Effector CD8-positive, alpha-beta T cell (primary cell): ENCODE measurements at places on chromosomes 5 and 9.

- DNase-seq = no peak
These were observed 40.9 kb upstream of the IL17B start for GRCh38 chr5:149419859-149420544.

- DNase-seq = no peak
These were observed 145.4 kb upstream of the EGFLAM start for GRCh38 chr5:38112938-38113337.

DNA sequence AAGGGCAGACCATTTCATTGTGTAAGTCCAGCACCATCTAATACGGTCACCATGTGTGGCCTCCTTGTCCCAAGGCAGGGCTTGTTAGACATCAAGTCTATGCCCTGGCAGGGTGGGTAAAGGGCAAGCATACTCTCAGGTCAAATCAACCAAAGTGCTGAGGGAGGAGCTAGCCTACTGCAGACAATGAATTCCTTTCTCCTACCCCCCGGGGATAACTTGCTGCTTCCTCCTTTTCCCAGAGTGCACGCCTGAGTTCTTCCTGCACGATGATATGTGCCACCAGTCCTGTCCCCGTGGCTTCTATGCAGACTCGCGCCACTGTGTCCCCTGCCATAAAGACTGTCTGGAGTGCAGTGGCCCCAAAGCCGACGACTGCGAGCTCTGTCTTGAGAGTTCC lies 71.4 kb downstream of the RFK start:
- no peak for DNase-seq

DNA sequence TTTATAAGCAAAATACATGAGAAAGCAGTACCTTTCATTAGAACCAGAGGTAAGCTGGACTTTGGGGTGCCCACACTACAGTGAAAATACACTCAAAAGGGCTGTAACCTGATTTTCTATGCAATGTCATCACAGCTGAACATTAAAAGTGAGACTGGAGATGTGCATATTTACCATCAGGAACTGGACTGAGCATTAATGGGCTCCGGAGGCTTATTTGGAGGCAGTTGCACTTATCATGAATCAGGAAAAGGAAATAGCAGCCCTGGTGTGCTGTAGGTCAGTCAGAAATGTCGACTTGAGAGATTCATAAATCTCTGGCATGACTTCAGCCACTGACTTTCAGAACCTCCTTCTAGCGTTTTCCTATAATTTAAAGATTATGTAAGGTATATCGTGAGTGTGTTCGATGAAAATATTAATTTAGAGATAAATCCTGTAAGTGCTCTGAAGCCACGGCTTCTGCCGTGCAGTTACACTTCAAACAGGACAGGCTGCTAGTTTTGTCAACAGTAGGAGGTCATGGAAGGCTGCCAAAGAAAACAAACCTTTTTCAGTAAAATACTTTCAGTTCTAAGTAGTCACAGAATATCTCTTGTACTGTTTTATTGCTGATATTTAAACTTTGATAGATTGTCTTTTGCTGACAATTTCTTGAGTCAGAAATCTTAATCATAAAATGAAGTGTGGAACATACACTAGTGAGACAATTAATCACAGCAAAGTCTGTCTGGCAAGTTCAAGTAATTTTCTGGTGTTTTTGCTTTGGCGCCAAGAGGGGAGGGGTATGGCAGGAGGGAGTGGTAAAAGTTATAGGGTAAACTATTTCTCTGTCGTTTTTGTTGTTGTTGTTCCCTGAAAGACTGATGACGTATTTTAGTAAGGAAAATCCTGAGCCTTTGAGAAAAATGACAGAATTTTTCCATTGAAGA lies 939.7 kb downstream of the NR2F1-AS1 start:
- DNase-seq = no peak

GRCh38 chr5:139641116-139642080 lies 6.8 kb upstream of the CXXC5 start:
- DNase-seq = no peak

DNA sequence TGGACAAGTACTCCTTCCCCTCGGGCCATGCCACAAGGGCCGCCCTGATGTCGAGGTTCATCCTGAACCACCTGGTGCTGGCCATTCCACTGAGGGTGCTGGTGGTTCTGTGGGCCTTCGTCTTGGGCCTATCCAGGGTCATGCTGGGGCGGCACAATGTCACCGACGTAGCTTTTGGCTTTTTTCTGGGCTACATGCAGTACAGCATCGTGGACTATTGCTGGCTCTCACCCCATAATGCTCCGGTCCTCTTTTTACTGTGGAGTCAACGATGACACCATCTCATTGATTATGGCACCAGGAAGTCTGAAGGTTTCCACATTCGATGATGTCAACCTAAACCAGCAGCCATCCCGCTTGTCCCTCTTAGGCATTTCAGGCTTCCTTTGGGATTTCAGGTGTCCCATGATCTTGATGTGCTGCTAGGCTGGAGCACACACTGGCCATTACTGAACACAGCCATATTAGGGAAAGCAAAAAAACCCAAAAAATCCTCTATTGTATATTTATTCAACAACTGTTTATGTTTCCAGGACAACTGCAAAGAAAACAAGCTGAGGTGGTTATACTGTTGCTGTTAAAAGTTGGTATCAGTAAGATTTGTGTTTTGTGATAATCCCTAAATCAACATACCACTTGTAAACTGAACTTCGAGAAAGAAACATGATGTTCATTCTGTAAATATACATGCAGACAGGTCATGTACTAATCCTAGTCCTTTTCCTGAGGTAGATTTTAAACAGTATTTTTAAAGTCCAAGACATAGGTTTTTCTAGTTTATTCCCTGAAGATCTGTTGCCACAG lies 1.1 kb downstream of the PLPP6 start:
- DNase-seq = no peak

DNA sequence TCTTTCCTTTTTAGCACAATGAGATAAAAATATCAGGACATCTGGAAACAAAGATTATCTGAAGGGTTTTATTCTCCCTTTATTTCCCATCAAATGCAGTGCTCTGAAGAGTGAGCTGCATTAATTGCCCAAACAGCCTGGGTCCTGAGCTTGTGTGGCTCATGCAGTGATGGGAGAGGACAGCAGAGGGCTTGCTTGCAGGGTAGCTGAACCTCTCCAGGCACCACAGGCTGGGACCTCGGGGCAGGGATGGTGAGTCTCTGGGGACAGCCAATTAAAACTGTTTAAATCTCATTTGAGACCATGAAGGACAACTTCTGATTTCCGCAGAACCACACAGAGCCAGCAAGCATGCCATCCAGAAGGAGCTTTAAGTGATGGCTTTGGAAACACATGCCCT lies 71.2 kb downstream of the PLAC8L1 start:
- DNase-seq = no peak

- DNase-seq = no peak
These were observed 35.0 kb downstream of the TPPP start for GRCh38 chr5:658103-658502.

DNA sequence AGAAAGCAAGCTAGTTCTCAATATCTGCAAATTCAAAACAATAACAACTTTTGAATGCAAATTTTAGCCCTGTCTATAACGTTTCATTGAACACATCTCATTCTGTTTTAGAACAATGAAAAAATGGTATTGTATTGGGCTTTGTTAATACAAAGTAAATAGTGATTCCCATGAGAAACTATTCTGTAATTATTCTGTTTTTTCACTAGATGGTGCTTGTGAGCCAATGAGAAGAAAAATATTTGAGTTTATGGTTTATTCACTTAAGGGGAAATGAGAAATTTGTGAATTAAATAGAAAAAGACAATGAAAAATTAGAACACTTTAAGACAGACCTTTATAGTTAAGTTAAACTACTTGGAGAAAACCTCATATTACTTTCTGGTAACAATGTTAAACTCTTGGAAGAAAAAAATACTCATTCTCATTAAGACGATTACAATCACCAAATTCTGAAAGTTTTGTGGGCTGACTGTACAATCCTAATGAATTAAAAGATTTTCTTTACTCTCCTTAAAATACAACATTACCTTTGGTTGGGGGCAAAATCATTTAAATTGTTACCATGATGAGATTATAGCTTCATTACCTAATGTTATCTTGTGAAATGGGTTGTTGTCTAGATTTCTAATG lies 127.0 kb downstream of the NNT start:
- DNase-seq = no peak

DNA sequence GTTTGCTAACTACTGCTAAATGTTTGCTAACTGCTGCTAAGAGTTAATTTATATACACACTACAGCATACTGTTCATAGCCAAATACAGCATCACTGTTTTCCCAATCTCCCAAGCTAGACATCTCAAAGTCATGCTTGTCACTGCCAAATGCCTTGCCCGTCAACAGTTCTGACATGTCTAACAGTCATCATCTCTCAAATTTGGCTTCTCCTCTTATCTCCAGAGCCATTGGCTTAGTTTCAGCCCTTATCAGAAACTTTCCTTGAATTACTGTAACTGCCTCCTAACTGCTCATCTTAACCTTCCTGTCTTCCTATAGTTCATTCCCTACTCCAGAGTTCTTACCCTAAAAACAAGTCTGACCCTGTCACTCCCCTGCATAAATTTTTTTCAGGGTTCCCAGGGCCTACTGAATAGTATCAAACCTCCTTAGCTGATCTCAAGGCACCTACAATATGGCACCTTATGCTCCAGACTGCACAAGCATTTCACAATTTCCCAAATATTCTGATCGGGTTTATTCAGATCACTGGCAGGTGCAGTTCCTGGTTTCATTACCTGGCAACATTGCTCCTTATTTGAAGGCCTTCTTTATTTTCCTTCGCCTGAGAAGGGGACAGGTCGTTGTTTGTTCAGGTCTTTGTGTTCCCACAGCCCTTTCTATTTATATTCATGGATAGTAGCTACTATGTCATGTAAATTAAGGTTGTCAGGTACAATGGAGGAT lies 55.9 kb upstream of the ANKRD55 start:
- no peak for DNase-seq

GRCh38 chr5:138463419-138464007 lies 1.8 kb upstream of the EGR1 start:
- DNase-seq = no peak

DNA sequence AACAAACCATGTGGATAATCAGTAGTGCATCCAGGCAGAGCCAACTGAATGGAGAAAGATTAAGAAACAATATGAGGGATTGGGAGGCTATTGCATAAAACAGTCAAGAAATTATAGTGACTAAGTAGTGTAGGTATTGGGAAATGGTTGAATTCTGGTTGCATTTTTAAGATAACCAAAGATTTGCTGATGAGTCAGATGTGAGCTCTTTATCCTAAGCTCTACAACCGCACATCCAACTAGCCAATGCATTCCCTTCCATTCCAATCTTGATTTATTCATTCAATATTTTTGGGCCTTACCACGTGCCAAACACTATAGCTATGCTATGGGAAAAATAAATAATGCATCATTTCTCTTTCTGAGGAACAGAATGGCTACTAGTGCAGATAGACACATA lies 524.5 kb upstream of the RGMB start:
- no peak for DNase-seq

- no peak for DNase-seq
These were observed 14.0 kb downstream of the TMEM174 start for GRCh38 chr5:73186976-73187375.

DNA sequence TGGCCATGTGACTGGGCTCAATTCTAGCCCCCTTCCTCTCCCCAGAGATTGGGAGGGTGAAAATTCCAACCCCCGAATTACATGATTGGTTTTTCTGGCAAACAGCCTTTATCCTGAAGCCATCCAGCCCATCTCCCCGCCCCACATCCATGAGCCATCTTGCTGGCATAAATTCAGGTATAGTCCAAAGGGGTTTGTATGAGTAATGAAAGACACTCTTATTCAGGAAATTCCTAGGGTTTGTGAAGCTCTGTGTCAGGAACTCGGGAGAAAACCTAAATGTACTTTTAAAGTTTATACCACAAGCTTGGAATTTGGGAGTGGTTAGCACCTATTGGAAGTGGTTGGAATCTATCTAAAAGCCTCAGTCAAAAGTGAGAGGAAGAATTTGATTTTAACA lies 80.6 kb upstream of the SIMC1 start:
- DNase-seq = no peak

DNA sequence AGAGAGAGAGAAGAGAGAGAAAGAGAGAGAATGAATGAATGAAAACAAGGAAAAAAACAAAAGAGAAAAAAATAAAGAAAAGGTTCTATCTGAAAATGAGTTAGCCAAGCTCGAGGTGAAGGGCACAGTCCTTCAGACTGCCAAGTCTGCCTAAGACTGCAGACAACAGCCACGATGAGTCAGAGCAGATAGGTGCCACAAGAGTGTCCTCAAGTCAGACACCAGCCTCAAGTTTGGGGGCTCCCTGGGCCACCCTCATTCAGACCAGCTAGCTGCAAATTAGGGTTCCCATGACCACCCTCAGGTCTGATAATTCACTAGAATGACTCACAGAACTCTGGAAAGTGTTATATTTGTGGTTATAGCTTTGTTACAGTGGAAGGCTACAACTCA lies 13.9 kb upstream of the HABP4 start:
- DNase-seq = no peak

- DNase-seq = no peak
These were observed 646.6 kb downstream of the ACTL7B start for GRCh38 chr9:108209132-108209685.

DNA sequence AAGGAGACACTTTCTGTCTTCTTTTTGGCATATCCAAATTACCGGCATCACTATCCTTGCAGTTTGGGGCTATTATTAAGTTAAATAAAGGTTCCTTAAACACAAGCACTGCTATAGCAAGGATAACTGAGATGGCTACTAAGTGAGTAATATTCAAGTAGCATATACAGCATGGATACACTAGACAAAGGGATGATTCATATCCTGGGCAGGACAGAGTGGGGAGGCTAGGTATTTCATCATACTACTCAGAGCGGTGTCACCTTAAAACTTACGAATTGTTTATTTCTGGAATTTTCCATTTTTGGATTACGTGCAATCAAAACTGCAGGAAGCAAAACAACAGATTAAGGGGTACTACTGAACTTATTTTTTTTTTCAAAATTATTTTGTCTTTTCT lies 54.1 kb downstream of the FER start:
- no peak for DNase-seq

GRCh38 chr9:102569436-102569835 lies 425.7 kb upstream of the CYLC2 start:
- DNase-seq = no peak

- DNase-seq = no peak
These were observed 165.0 kb downstream of the DROSHA start for GRCh38 chr5:31366941-31367340.

DNA sequence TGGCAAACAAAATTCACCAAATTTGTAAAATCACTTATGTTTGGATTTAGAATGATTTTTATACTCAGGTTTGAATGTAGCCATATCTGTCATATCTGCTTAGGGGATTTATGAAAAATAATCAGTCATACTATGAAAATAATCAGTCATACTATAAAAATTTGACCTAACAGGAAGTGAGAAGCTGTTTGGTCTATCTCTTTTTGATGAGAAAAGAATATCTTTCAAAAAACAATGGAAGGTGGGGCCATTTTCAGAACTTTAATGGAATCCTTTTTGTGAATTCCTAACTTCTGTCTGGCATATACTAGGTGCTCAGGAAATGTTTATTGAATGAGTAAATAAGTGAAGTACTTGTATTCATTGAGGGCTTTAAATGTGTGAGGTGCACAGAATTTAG lies 70.1 kb downstream of the CWC27 start:
- DNase-seq = no peak

GRCh38 chr5:172321593-172321992 lies 38.0 kb upstream of the UBTD2 start:
- no peak for DNase-seq

- no peak for DNase-seq
These were observed 58.6 kb downstream of the STARD4 start for GRCh38 chr5:111453747-111454146.

GRCh38 chr5:69525490-69525889 lies 32.9 kb downstream of the OCLN start:
- no peak for DNase-seq

- no peak for DNase-seq
These were observed 190.6 kb downstream of the NSG2 start for GRCh38 chr5:174236070-174236469.
